ENCODE measurements at places on chromosomes 2 and 18. TPM values are rescaled to one million over a fixed set of nuclear protein-coding genes. Genes with fewer than 3 reads are reported as not detected.
A peak's percentile ranks its signal among the peaks of the same experiment; 100 is the strongest.

- peak; percentile 100 for DNase-seq
Measured at GRCh38 chr18:21740538-21741311, at the start of gene MIB1. Gene MIB1 (plus strand): TSS chr18:21740792. CDS start chr18:21741584, 792 bp downstream.

DNA sequence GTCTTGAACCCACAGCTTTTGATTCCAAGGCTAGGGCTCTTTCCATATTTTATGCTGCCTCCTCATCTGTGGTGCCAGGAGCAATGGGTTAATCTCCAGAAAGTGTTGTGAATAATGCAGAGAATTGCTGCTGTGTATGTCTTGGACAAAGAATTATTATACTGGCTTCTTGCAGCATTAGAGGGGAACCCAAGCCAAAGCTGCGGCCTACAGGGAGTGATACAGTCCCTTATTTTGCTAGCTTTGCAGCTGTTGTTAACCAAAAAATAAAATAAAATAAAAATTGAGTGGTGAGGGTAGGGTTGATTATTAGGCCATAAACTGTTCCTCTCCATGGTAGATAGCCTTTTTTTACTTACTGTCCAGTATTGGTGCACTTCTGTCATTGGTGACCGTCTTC is 16.7 kb downstream of the WIPF1 start:
- no peak for DNase-seq

- no peak for DNase-seq
Measured at GRCh38 chr2:136014411-136014810, 29.0 kb upstream of the DARS1 start.

DNA sequence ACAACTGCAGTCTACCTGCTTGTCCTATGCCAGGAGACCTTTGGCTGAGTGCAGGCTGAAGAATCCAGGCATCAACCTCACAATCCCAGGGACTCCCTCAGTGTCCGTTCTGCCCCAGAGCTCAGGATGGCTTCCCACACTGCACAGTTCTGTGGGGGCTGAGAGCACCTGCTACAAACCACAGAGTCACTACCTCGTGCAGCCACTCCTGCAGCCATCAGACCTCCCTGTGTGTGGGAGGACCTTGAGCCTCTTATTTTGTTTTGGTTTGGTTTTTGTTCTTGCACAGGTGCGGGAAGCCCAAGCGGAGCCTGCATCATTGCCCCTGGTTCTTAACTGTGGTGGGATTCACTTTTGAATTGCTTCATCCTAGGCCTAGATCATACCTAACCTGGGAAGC is 31.0 kb downstream of the NAT8 start:
- DNase-seq: no peak

DNA sequence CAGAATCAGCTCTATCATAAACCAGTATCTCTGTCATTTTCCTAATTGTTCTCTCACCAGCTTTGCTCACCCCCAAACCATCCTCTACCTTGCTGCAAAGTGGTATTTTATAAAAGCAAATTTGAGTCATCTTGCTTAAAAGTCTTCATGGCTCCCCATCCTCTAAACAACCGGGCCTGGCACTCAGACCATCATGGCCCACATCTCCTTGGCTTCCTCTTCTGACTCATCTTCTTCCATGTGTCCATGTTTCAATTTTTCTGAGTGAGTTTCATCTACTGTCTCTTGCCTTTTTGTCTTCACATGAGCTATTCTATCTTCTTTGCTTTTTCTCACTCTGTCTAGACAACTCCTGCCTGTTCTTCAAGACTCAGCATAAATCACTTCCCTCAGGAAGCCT is 58.6 kb downstream of the LHCGR start:
- no peak for DNase-seq

DNA sequence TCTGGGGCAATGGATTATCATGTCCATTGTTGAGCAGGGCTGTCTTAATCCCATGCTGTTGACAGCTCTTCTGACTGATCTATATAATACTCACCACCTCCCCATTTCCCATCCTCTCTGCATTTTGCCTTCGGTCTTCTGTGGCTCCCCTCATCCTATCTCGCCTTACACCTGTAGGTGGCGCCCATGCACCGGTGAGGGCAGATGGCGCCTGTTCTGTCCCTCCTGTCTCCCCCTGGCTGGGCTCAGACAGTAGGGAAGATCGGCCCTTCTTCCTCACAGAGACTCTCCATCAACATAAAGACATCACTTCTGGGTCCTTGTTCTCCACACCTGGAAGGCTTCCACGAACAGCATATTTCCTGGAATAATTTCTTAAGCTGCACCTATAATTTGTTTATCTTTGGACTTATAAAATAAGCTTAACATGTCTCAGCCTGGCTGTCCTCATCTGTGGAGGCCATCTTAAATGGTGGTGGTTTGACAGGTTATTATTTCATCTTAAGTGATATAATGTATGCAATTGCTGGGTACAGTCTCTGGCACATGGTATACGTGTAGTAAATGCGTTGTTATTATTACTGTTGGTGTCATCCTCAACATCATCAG is 10.9 kb upstream of the CDH20 start:
- peak; percentile 94 for DNase-seq

The PROC gene
- 2.5 TPM for total RNA-seq

DNA sequence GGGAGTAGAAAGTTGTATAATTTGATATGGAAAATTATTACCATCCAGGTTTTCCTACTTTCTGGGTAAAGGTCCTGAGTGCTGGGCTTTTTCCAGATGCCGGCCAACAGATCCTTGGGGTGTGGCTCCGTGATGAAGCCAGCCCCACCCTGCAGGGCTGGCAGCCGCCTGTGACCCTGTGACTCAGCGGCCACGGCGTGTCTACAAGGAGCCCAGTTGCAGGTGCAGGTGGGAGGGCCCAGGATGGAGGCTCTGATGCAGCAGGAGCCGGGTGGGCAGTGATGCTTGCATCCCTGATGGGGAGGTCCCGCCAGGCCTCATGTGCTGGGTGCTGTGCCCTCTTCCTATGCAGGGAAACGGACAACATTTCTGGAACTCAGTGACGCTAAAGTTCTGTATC is 96.0 kb upstream of the ALKAL2 start:
- peak; percentile 80 for DNase-seq

- no peak for DNase-seq
Measured at GRCh38 chr18:22314001-22314400, 103.7 kb downstream of the CTAGE1 start.

GRCh38 chr18:34976534-34976898 is 64.7 kb upstream of the MAPRE2 start:
- DNase-seq: no peak

DNA sequence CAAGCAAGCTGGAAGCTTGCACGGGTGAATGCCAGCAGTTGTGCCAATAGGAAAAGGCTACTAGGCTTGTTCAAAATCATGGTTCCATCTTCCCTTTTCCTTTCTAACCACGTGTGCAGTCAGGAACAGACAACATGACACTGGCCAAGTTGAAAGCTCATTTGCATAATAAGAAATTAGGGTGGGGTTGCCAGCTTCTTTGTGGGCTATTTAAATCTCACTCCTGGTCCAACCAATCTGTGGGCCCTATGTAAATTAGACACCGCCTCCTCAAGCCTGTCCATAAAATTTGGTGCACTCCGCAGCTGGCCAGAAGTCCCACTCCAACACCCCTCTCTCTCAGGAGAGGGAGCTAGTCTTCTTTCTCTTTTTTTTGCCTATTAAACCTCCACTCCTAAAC is 1948.4 kb upstream of the PIK3C3 start:
- DNase-seq: no peak

The MYL12A gene
- 500 TPM for total RNA-seq

- no peak for DNase-seq
Measured at GRCh38 chr18:45335282-45336043, 279.8 kb upstream of the SLC14A2 start.

GRCh38 chr2:216090369-216090786 is 8.7 kb downstream of the TMEM169 start:
- DNase-seq: no peak

- DNase-seq: no peak
Measured at GRCh38 chr2:43312755-43313641, 86.6 kb upstream of the ZFP36L2 start.

DNA sequence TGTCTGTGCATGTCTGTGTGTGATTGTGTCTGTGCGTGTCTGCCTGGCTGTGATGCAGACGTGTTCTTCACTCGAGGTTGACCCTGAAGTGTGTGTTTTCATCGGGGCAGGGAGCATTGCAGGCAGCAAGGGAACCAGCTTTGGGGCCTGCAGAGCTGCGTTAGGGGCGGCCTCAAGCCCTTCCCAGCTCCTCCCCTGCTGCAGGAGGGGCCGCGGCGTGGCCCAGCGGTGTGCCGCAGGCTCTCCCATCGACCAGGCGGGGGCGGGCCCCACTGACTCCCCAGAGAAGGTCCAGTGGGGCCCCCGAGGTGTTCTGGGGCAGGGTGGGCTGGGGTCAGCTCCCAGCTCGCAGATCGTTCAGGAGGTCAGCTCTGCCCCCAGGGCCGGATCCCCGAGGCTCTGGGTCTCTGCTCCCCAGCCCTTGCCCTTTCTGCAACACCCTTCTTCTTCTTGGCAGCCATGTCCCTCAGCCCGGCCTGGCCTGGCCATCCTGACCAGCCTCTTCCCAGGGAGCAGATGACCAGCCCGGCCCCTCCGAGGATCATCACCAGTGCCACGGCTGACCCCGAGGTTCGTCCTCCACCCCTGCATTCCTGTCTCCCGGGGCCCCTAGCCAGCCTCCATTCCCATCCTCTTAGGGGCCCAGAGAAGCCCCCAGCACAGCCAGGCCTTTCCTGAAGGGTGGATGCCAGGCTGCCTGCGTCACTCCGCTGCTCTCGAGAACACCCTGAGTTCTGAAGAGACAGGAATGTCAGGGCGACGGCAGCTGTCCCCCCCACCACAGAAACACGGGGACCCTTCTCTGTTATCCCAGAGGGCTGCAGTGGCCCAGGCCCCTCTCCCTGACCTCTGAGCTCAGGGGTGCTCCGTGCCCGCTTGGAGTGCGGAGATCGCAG is 11.1 kb upstream of the KLHL30 start:
- DNase-seq: no peak

The DAPL1 gene
- total RNA-seq: not detected

DNA sequence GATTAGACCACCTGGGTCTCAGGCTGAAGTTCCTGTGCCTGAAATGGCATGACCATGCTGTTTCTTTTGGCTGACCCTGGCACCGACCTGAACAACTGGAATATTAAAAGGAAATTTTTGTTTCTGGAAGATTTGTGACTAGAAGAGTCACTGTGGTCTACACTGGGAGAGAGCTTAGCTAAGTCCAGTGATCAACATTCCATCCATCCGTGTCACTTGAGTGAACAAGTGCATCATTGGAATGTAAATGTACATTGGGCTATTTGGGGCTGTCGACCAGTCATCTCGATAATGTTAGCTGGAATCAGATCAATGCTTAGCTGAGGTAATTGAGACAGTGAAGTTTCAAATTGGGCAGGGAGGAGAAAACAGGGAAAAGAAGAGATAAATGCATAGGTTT is 95.4 kb upstream of the CCDC85A start:
- no peak for DNase-seq

- no peak for DNase-seq
Measured at GRCh38 chr2:85754313-85755095, 713 bp downstream of the ATOH8 start.

GRCh38 chr2:101714118-101714517 is 16.6 kb downstream of the MAP4K4 start:
- no peak for DNase-seq

Measured in osteocyte (in vitro differentiated cells).